SIG-M5 (cell line): ENCODE measurements at places on chromosomes 6 and 20.

- no peak for DNase-seq
These were observed 1.9 kb downstream of the RRBP1 start for GRCh38 chr20:17679941-17680835.

DNA sequence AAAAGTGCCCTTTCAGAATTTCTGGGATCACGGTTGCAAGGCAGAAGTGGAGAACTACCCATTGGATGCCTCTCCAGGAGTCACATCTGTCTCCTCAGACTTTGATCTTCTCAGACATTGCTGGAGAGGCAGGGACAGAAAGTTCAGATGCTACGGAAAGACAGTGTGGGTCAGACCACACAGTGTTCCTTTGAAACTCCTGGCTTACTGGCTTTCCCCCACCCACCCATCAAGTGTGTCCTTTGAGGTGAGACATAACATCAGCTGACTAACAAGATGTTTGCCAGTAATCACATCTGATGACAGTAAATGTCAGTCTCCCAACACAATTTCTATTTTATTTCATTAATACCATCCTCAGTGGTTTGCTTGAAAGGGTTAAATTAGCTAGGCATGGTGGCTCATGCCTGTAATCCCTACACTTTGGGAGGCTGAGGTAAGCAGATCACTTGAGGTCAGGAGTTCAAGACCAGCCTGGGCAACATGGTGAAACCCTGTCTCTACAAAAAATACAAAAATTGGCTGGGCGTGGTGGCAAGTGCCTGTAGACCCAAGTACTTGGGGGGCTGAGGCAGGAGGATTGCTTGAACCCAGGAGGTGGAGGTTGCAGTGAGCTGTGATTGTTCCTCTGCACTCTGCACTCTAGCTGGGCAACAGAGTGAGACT, 67.2 kb upstream of the SNX9 start:
- DNase-seq, result no peak

DNA sequence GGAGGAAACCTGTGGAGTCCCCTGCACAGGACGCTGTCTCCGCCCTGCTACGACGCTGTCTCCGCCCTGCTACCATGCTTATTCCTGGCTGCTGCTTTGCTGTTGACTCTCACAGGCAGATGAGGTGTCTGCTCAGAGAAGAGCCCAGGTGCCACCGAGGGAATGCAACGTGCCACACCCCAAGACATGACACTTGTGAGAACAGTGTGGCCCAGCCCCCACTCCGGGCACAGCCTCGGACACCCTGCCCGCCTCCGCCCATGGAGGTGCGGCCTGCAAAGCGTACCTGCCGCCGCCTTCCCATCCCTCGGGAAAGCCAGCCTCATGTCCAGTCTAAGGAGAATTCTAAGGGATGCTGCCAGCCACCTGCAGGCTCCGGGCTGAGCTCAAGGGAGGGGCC, 15.6 kb upstream of the MRGBP start:
- no peak for DNase-seq

DNA sequence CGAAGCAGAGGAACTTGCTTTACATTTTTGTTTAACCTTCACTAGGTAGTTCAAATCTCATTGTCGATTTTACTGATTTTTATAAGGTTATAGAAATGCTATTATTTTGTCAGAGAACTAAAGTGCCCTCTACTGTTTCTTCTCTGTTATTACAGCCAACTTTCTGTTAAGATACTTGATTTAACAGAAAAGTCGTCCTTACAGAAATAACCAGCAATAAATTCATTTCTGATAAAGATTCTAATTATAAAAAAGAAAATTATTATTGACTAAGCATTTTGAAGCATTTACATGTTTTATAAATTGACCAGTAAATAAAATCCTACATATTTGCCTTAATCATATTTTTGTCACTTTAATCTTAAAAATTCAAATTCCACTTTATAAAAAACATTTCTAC, 60.8 kb downstream of the OGFRL1 start:
- DNase-seq, result no peak

DNA sequence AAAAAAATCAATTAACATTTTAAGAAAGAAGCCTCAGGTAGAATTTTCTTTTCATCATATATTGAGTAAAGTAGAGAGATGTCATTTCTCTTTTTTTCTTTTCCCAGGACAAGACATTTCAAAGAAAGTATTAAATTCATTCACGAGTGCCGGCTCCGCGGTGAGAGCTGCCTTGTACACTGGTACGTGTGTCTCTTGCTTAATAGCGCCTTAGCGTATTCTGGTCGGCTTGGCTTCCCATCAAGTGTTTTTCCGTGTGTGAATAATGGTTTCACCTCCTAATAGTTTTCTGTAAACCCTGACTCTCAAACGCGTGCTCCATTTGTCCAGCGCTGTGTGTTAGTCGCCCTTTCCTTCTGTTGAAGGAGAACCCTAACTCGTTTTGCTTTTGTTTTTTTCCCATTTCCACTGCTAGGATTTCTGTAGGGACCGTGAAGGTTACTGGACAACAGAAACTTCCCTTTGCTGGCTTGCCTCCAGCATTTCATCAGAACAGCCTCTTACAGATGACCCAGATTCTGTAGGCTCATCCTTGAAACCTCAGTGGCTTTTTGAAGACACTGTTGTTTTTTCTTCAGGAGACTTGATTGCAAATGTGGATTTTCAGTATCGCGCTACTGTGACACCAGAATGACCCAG, 45.7 kb upstream of the IRF4 start:
- no peak for DNase-seq

- no peak for DNase-seq
These were observed 19.0 kb upstream of the PRND start for GRCh38 chr20:4702562-4703280.

DNA sequence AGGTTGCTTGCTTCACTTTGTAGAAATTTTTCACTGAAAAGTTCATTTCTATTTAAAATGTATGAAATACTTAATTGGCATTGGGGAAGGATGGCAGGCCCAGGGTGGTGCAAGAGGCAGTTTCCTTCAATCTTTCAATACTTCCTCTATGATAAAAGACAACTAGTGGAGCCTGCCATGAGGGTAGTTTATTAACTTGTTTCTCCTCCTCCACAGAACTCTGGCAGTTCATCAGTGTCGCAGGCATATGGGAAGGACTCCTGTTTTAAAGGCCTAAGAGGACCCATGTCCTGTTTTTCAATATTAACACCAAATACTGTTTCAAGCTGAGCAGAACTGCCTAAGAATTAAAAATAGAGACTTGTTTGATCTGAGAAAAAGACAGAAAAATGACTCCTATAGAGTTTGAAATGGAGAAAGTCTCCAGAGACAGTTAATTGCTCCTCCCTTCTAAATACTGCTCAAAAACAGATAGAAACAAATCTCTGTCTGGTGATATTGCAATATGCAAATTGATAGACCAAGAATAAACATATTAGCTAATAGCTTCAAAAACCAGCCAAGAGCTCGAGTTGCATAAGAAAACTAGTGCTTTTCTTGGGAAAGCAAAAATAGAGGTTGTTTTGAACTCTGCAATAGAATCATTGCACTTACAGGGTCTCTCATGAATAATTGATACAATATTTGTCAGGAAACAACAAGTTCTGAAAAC, 665.7 kb upstream of the SLC35B3 start:
- DNase-seq, result no peak

- no peak for DNase-seq
These were observed 89.2 kb downstream of the FAM83B start for GRCh38 chr6:54935739-54936138.

DNA sequence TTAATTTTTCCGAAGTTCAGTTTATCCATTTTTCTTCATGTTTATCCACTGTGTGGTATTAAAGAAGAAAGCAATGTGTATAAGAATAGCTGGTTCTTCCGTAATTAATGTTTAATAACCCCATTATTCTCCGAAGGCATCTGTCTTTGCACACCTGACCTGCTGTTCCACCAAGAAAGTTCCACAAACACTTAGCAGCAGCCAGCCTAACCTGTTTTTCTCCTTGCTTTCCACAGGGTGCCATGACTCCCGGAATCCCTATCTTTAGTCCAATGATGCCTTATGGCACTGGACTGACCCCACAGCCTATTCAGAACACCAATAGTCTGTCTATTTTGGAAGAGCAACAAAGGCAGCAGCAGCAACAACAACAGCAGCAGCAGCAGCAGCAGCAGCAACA, 7.4 kb downstream of the TBP start:
- no peak for DNase-seq

DNA sequence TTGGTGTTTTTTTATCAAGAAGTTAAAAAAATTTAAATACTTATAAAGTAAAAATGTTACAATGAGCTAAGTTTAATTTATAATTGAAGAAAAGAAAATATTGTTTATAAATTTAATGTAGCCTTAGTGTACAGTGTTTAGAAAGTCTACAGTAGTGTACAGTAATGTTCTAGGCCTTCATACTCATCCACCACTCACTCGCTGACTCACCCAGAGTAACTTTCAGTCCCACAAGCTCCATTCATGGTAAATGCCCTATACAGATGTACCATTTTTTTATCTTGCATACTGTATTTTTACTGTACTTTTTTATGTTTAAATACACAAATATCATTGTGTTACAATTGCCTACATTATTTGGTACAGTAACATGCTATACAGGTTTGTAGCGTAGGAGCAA, 26.0 kb downstream of the HTR1E start:
- DNase-seq, result no peak

DNA sequence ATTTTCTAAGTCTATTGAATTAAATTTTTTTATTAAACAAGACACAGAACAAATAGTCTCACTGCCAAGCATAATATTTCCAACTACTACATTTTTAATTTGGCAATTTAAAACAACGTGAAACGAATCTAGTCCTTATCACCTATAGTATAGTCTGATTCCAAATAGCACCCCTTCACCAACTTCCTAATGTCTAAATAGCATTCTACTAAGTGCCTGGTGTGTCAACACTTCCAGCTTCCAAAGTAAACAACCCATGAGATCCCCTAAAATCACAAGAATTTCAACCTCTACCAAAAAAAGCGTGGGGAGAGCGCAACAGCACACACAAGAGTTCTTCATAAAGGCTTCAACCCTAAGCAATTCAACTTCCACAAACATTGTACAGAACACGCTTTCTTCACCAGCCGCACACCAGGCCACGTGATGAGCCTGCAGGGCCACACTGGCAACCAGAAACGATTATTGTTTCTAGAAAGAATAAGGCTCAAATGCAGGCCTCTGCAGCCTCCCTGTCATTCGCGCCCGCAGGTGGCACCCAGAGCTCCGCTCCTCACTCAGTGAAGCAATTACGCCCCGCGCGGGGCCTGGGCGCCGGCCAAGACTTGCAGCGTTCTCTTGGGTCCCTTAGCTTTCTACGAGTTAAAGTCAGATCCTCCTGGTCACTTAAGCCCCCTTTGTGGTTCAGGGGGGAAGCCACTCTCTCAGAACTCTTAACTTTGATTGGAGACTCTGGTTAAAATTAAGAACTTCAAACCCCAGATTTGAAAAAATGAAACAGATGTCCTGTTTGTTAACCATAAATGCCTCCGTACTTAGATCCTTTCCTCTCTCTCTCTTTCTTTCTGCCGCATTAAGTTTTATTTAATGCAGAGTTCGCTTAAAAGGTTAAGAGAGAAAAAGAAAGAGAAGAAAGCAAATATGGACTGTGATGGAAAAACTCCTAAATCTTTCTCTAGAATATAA, 18.3 kb downstream of the SIM1 start:
- DNase-seq, result no peak

GRCh38 chr20:29319725-29320124, 1937.7 kb upstream of the DEFB115 start:
- no peak for DNase-seq

- DNase-seq, result no peak
These were observed 81.0 kb downstream of the METTL24 start for GRCh38 chr6:110277100-110277665.

DNA sequence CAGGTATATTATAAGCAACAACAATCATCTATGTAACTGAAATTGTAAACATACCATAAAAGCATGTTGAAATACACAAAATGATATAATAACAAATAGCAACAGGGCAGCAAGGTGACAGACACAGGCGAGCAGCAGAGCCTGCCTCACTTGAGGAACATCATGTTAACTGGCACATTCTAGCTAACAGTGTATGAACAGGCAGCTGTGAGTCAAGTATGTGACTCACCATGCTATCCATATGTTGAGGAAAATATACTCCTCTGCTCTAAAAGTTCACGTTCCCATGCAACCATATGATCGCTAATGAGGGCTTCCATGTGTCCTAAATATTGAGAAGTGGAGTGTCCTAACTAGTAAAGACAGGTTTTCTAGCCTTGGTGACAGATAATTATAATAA, 18.4 kb downstream of the SERAC1 start:
- DNase-seq, result no peak

GRCh38 chr20:62237801-62238568, at the start of gene OSBPL2:
OSBPL2 (plus strand) TSS chr20:62238521; CDS start chr20:62256185, 17,664 bp downstream.
- DNase-seq, result peak; percentile 78

- no peak for DNase-seq
These were observed 94.4 kb upstream of the TNFAIP3 start for GRCh38 chr6:137772541-137773250.

GRCh38 chr6:15309611-15310283, 63.9 kb downstream of the JARID2 start:
- no peak for DNase-seq

DNA sequence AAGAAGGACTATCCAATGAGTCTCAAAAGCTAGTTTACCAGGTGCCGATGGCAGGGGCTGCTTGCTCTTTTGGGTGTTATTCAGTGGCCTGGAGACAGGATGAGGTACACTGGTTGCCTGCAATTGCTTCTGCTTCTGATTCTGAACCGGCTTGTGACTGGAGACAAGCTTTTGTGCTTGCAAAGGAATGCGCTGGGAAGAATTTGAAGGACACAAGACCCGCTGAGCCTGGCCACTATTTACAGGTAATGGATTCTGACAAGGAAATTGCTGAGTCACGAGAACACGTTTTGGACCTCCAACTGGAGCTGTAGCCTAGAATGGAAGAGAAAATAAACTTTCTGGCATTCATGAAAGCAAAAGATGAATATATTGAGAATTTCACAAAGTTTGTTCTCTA, 5.8 kb downstream of the AURKA start:
- no peak for DNase-seq

- DNase-seq, result no peak
These were observed 7.8 kb upstream of the LCA5 start for GRCh38 chr6:79544939-79545450.

GRCh38 chr20:9144643-9145042, 75.8 kb downstream of the PLCB4 start:
- no peak for DNase-seq

DNA sequence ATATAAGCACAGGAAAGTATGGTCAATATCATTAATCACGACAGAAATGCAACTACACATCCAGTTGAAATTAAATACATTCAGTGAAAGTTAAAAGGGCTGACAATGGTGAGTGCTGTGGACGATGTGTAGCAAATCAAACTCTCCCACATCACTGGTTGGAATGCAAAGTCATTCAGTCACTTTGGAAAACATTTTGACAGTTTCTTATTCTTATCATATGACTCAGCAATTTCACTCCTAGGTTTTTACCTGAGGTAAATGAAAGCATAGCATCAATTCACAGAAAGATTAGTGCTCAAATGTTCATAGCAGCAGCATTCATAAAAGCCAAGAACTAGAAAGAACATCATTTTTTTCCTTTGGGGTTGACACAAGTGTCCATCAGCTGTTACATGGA, 28.6 kb upstream of the SAMD5 start:
- DNase-seq, result no peak

- no peak for DNase-seq
These were observed 138.8 kb downstream of the KHDRBS2 start for GRCh38 chr6:62146954-62147853.
